Aorta (tissue), 5 donors: ENCODE measurements at places on chromosomes 16 and 17. TPM values are rescaled to one million over a fixed set of nuclear protein-coding genes. Genes with fewer than 3 reads are reported as not detected.
A peak's percentile ranks its signal among the peaks of the same experiment; 100 is the strongest.

DNA sequence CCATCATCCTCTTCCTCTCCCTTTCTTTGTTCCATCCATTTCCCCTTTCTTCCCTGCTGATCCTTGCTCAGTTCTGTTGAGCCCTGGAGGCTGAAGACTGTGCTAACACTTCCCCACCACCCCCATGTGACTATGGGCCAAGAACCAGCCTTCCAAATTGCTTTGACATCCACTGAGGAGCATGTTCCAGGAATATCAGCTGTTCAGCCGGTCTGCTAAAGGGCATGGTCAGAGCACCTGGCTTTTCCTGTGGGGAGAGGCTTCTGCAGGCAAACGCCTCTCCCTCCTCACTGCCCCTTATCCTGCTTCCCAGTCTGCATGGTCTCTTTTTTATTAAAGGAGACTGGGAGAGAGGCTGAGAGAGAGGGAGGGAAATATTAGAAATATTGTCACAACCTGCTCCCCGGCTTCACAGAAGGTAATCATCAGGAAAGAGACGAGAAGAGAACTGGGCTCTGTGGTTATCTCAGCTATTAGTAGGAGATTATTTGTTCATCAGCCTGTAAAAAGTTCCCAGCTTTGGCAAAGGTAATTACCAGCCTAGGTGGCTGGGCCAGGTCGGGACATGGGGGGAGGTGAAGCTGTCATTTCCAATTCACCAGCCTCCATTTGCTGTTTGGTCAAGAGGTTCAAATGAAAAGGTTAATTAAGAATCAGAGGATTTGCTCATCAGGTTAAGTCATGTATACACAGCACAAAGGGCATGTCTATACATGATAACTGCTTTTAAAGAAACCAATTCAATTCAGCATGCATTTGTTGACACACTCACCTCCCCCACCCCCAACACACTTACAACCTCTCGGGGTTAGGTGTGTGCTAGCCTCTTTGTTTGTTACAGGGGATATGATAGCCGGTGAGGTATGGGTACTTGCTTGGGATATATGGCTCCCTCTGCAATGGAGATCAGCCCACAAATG lies 83.7 kb upstream of the CRHR1 start:
- no peak for DNase-seq
- no peaks in the 10 kb centered on the region for H3K4me1 ChIP-seq
- H3K36me3 ChIP-seq, result no peaks in the 10 kb centered on the region
- H3K4me3 ChIP-seq, result no peak overlapping the region
- no peaks in the 10 kb centered on the region for H3K27me3 ChIP-seq

GRCh38 chr16:49969091-49970030 lies 55.7 kb upstream of the CNEP1R1 start:
- no peaks in the 10 kb centered on the region for H3K4me1 ChIP-seq
- no peak overlapping the region for H3K27ac ChIP-seq
- DNase-seq, result no peak
- H3K27me3 ChIP-seq, result no peaks in the 10 kb centered on the region

DNA sequence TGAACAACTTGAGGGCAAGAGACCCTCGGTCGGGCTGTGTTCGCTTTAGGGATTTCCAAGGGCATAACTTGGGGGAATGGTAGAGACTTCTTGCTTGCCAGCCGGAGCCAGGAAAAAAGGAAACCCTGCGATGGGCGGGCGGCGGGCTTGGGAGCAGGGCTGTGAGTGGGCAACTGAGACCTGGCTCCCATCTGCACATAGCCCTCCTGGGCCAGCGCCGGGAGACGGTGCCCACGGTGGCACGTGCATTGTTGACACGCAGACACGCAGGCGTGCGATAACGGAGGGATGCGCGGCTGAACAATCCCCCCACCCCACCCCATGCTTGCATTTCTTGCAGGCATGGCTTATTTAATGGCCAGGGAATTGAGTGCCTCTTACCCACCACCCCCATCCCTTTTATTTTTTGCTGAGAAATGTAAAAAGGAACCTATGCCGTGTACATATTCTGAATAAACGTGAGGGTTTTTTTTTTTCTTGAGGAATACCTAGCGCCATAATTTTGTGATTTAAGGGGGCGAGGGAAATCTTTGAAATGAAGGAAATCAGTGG lies 17.1 kb upstream of the ZFHX3 start:
- no peaks in the 10 kb centered on the region for H3K36me3 ChIP-seq
- no peaks in the 10 kb centered on the region for H3K27me3 ChIP-seq
- DNase-seq, result peak; percentile 83
- H3K4me3 ChIP-seq, result peak overlapping the region; percentile 24

DNA sequence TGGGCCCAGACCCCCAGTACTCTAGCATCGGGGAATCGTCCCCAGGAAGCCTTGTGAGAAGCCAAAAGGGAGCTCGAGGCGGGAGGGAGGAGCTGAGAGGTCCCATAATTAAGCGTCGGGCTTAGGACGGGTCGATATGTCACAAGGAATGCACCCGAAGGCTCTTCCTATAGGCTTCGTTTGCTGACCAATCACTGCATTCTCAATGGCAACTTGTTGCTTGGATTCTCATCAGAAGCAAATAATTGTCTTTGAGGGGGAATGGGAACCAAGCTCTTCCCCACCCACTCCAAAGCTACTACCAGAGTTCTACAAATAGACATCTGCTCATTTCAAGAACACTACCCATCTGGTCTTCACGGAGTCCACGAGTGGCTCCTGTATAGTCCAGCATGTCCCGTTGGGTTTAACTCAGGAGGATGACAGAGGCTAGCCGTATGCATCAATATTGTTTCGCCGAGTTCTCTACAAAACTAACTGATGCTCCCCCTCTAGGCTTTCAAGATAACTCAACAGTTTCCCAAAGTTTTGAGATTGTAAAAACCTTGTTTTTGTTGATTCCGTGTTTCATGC lies 628 bp upstream of the BLMH start:
- H3K36me3 ChIP-seq, result no peaks in the 10 kb centered on the region
- H3K4me1 ChIP-seq, result no peaks in the 10 kb centered on the region
- H3K27ac ChIP-seq, result peak overlapping the region; percentile 92

LGALS9 gene
- 64.0 TPM for total RNA-seq

ARSG gene
- 3.8 TPM for total RNA-seq

NUPR1 gene
- 137 TPM for total RNA-seq

WNT9B gene
- total RNA-seq, result 0.57 TPM
